IMR-90 (cell line): ENCODE measurements at places on chromosomes 2 and 18.

- DNase-seq = no peak
Observed at GRCh38 chr2:143429932-143430679, 300.9 kb downstream of the ARHGAP15 start.

DNA sequence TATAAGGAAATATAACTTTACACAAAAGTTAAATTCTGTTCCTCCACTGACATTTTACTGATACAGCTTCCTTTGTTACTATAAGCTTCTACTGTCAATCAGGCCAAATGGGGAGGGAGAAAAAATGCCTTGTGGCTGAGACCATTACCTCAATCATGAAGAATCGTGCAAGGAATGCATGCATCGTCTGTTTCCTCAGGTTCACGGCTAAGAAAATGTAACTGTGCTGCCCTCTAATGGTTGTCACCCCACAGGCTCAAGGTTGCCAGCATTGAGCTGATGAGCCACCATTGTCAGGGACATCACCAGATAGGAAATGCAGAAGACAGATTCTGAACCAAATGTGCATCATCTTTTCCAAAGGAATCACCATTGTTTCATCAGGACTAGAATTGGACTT, 426.9 kb downstream of the CDH2 start:
- DNase-seq = peak; percentile 28

GRCh38 chr2:45130736-45131135, 121.5 kb upstream of the SIX2 start:
- DNase-seq = no peak

DNA sequence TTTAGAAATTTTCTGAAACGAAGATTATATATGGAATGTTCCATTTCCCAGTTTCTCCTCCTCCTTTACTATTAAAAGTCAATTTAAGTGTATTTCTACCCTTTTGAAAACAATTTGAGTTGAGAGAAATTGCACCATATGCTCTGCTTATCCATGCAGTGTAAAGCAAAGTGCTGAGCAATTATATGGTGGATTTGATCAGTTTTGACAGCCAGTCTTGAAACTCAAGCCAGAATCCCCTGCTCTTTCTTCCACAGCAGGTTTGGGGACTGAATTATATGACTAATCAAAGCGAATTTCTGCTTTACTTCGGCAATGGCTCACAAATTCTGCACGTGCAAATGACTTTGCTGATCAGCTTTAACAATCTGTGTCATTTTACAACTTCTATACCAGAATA, 1183.6 kb downstream of the LRP1B start:
- DNase-seq = no peak

- no peak for DNase-seq
Observed at GRCh38 chr2:52970642-52971041, 797.0 kb upstream of the CHAC2 start.

GRCh38 chr2:96951125-96951654, 35.2 kb downstream of the FAM178B start:
- DNase-seq = peak; percentile 41

- DNase-seq = no peak
Observed at GRCh38 chr2:29304399-29305060, 189.3 kb downstream of the CLIP4 start.

DNA sequence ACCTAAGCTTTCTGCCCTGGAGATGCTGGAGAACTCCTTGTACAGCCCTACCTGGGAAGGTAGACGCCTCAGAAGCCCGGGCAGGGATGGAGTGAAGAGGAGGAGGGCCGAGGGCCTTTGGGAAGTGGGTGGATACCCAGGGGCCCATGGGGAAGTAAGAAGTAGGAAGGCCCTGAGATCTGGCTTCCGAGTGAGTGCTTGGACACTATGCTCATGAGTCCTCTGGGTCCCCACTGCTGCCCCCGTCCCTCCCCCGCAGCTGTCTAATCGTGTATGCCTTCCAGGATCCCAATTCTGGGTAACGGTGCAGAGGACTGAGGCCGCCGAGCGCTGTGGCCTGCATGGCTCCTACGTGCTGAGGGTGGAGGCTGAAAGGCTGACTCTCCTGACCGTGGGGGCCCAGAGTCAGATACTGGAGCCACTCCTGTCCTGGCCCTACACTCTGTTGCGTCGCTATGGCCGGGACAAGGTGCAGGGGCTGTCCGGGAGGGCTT, 1.1 kb downstream of the DOK1 start:
- no peak for DNase-seq

- DNase-seq = no peak
Observed at GRCh38 chr18:79452190-79452990, 56.7 kb downstream of the NFATC1 start.

DNA sequence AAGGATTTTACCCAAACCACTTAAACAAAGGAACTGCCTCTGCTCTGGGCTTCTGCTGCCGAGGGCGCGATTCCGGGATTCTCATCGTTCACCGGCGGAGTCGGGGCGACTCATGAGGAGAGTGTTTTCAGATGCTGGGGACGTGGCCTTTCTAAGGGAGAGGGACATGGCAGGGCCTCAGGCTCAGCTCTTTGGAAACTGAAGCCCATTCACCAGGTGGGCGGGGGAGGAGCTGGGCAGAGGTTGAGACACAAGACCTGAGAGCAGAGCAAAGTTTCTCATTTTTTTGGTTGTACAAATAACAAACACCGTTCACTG, 29.8 kb downstream of the NFATC1 start:
- DNase-seq = no peak

- DNase-seq = peak; percentile 62
Observed at GRCh38 chr2:172293952-172294351, 133.4 kb upstream of the ITGA6 start.

DNA sequence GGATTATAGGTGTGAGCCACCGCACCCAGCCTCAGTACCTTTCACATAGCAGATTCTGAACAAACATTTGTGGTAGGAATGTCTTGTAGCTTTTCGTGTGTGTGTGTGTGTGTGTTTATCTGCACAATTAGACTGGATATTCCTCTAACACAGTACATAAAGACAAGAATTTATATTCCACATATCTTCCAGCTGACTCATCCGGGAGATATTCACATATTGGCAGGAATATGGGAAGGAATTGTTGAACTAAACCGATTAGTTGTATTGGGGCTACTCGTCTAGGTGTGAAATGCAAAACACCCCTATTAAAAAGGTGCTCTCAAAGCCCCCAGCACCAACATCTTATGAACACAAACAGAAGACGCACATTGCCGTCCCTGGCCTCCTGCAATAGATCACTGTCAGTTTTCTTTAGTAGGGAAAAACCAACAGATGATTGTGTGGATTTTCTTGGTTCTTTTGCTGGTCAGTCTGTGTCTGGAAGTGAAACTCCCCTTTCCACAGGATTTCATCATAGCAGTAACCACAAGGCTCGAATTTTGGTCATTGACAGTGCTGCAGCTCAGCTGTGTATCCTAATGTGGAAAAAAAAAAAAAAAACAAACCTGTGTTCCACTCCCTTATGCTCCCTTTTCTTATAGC, 208.5 kb upstream of the ACVR2A start:
- peak; percentile 69 for DNase-seq

DNA sequence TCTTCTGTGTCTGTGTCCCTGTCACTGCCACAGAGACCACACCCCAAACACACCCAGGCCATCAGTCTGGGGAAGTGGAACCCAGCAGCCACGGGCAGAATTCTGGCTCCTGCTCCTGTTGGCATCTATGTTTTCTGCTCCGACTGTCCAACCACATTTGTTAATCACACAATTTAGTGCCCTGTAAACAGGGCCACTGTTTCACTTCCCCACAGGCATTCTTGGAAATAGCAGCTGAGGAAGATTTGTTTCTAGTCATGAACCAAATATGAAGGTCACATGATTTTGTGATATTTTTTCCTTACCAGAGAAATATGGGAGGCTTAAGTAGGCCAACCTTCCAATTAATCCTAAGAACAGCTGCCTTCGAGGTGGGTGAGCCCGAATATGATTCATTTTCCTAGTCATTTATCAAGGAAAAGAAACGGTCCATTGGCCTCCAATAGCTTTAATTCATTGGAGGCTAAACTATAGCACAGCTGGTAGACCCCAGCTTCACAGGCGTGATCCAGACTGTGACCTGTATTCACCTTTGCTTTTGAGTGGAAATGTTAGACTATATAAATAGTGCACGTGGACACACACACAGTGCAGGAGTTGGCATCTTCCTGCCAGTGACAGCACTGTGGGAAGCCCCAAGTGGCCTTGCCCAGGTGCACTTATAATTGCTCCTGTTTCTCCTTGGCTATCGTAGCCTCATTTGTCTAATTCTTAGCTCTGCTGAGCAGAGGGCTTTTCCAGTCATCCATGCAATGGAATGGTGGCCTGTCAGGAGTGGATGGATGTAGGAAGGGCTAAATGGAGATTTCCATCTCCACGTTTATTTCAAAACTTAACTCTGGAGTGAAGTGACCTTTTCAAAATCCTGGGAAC, 267.9 kb downstream of the LPIN1 start:
- DNase-seq = peak; percentile 70

GRCh38 chr2:102296449-102296848, 14.9 kb upstream of the IL1RL1 start:
- DNase-seq = no peak

- DNase-seq = no peak
Observed at GRCh38 chr2:175310813-175311504, 129.4 kb upstream of the ATP5MC3 start.

DNA sequence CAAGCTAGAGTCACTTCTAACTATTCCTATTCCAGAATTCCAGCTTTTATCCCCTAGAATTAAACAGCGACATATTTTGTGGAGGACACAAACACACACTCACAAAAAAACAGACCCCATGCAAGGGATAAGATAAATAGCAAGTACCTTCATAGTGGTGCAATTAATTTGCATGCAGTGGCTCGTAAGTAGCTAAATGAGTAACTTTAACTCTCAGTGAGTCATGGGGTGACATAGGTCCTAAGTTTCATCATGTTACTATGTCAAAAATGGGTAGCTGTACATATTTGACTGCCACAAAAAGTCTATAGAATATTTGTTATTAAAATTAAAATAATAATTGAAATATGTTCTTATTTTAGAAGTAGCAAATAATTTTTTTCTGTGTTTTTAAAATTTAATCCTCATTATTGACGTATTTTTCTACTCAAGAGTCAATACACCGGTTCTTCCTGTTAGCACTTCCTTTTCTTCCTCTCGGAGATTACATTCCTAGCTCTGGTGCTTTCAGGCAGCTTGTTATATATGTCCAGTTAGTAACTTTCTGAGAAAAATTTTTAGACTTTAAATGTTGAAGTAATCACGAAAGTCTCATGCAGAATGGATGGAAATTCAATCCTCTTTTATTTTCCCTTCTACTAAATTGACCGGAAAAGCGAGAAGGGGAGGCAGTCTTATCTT, 247.0 kb downstream of the KCNH7 start:
- DNase-seq = no peak

GRCh38 chr2:157312866-157313486, 12.6 kb downstream of the ERMN start:
- DNase-seq = peak; percentile 34

- DNase-seq = peak; percentile 48
Observed at GRCh38 chr2:97969081-97970067, 26.4 kb downstream of the TMEM131 start.

DNA sequence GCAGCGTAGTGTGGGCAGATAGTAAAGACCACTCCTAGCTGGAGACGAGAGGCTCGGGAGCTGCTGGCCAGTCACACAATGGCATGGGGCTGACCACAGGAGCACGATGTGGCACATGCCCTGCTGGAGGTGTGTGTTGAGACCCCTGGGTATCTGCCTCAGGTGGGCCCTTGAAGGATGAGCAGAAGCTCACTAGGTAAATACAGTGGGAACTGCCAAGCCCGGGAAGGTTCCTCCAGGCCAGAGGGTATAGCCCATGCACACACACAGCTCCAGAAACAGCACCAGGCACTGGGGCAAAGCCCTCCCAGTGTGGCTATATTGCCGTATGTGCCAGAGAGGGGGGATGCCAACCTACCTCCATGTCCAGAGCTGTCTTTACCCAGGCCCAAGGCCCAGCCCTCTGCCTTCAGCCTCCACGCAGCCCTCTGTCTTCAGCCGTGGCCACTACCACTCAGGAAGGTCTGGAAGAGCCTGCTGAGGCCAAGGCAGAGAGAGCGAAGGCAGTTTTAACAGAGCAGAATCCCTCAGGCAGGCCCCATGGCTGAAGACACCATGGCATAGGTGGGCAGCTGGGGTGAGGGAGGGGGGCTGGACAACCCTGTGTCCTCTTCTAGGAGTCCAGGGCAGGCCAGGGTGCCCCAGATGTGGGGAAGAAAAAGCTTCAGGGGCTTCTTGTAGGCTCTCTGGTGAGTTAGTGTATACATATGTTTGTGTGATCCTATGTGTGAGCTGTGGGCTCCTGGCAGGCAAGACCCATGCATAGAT, 7.0 kb upstream of the ARID5A start:
- no peak for DNase-seq

DNA sequence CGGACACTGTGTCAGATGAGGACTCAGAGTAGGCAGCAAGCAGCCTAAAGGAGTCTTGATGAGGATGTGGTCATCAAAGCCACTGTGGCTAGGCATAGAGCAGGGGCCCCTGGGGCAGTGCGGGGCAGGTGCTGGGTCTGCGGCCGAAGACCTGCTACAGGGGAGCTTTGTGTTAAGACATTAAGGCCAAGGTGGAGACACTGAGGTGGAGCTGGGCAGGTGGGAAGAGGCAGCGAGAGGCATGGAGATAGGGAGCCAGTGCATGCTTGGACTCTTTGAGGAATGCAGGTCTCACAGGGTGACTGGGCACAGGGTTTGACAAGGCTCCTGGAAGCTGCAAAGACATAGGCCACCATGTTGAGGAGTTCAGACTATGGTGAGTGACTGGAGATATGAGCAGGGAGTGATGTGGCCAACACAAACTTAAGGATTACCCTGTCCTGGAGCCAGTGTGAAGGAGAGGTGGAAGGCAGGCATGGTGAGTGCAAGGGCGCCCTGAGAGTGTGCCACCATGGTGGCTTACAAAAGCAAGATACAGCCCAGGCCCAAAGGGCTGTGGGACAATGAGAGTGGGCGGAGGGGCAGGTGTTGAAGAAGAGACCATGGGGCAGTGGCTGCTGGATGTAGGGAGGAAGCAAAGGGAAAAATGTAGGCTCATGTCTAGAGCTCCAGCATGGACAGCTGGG, 450.9 kb upstream of the HS6ST1 start:
- no peak for DNase-seq

DNA sequence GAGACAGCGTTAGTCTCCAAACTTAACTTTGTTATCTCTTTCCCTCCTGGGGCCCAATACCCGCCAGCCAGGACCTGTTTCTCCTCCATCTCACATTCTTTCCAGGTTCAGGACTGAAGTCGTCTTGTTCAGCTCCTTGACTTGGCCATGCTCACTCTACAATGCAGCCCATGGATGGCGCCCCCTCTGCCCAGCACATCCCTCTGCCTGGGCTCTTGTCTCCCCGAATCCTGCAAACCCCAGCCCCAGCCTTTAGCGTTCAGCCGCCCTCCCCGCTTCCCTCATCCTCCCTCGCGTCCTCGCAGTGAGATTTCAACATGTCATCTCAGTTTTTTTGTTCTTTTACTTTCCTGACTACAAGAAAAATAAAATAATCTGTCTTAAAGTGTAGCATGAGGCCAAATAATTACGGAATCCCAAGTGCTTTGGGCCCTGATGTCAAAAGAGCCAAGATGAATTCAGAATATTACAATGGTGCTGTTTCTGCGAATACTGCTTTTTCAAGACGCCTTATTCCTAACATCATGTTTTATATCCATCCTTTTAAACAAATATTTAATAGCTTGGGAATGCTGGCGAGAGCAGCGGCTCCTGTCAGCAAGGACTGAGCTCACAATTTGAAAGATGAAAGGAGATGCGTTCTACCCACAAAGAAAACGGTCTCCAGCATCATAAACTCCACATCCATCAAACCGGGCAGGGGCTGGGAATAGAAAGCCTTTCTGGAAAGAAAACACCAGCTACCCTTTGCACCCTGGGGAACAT, 1.0 kb downstream of the FAM178B start:
- DNase-seq = no peak

GRCh38 chr2:195537811-195538210, 119.2 kb upstream of the SLC39A10 start:
- DNase-seq = no peak

GRCh38 chr18:48348739-48349138, 60.4 kb downstream of the ZBTB7C start:
- no peak for DNase-seq
